Hepatocyte (in vitro differentiated cells): ENCODE measurements at places on chromosomes 6 and 20. TPM values are rescaled to one million over a fixed set of nuclear protein-coding genes. Genes with fewer than 3 reads are reported as not detected.

Gene HSF2
- 36.8 and 37.9 TPM in 2 replicates for total RNA-seq

Gene TCF19
- total RNA-seq = 6.3 and 6.7 TPM in 2 replicates

Gene OR2H2
- total RNA-seq = not detected in 2 replicates

Gene RTN4IP1
- total RNA-seq = 4.9 and 8.5 TPM in 2 replicates

Gene PKHD1
- 3.3 TPM in 2 replicates for total RNA-seq

Gene RAET1G
- total RNA-seq = 1.5 TPM in 1 of 2 replicates, not detected in the other

Gene LY6G5C
- 0.32 TPM in 1 of 2 replicates, not detected in the other for total RNA-seq

Gene GHRH
- total RNA-seq = not detected in 2 replicates

Gene PRSS16
- total RNA-seq = 9.9 and 11.2 TPM in 2 replicates

Gene COX7A2
- total RNA-seq = 167 and 465 TPM in 2 replicates

Gene ARHGAP18
- 34.8 and 35.6 TPM in 2 replicates for total RNA-seq

Gene EEF1A1
- total RNA-seq = 11,226 and 12,699 TPM in 2 replicates

Gene CLVS2
- under 0.01 and 0.07 TPM in 2 replicates for total RNA-seq
